ENCODE measurements at places on chromosomes 2 and 18.

- DNase-seq, result no peak
These were observed 397.6 kb upstream of the LRATD1 start for GRCh38 chr2:14234911-14235310.

DNA sequence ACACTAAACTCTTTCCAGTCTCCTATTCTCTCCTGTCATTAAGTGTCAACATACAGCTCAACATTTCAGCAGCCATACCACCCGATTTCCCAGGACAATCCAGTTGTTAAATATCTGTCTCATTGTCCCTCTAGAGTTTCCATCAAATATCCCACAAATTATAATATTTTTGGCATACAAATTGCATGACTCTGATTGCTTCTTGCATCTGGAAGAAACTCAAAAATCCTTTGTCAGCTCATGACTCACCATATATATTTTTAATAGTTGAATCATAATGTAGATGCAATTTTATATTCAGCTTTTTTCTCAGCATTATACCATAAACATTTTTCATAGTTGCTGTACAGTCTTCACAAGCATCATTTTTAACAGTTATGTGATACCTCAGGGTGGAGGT lies 7.2 kb downstream of the SLC30A3 start:
- no peak for DNase-seq

- DNase-seq, result no peak
These were observed 290.8 kb downstream of the DYSF start for GRCh38 chr2:71743995-71744675.

GRCh38 chr2:11784747-11785610 lies 38.5 kb downstream of the LPIN1 start:
- peak; percentile 39 for DNase-seq

GRCh38 chr2:163155279-163155883 lies 316.8 kb upstream of the KCNH7 start:
- DNase-seq, result no peak

- DNase-seq, result no peak
These were observed 3.4 kb upstream of the SPATS2L start for GRCh38 chr2:200302940-200303727.

- no peak for DNase-seq
These were observed 186.9 kb downstream of the ASB1 start for GRCh38 chr2:238613610-238614009.

GRCh38 chr2:83899271-83899670 lies 559.8 kb downstream of the SUCLG1 start:
- no peak for DNase-seq

DNA sequence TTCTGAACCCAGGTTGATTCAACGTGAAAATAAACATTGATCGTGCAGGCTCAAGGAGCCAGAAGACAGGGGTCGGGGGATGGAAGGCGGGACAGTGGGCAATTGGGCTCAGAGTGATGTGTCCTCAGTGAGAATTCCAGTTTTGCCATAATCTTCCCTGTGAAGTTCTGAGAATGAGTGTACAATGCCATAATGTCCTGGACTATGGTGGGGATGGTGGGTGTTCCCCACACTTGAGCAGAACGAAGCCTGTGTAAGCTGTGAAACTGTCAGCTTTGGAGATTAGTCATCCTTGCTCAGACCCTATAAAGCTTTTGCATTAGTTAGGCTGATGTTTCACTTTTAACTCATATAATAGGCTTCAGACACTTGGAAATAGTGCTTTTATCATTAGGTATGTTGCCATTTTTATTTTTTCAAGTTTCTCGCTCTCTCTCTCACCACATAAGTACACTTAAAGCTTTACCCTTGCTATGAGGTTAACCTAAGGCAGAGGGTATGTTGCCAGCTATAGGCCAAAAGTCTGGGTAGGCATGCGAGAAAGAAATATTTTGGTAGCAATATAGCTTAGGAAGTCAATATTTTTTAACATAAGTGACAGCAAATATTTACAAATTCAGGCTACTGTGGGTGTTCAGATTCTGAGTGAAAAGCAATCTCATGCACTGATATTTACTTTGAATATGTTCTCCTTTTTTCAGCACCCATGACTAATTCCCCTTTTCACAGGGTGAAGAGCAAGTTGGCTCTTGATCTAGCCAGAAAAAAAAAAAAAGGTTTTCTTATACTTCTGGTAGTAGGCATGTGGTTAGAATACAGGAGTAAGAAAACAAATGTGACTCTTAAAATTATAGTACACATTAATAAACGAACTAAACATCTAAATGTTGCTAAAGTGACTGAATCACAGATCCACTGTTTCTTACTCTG lies 47.2 kb downstream of the CDC42EP3 start:
- DNase-seq, result peak; percentile 44

DNA sequence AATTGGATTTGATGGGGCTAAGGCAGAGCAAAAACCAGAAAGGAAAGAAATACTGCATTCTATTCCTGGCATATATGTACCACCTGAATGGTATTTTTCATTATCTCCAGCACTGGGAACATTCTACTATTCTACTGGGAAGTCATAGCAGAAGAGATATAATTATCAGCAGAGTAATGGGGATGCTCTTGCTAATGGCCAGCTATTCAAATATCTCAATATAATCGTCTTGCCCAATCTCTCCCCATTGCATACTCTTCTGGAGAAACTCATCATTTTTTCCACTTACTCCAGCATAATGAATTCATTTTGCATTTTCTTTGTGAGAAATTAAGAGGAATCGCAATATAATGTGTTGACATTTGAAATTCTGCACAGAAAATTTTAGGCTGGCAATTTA lies 1794.7 kb upstream of the PIK3C3 start:
- no peak for DNase-seq

DNA sequence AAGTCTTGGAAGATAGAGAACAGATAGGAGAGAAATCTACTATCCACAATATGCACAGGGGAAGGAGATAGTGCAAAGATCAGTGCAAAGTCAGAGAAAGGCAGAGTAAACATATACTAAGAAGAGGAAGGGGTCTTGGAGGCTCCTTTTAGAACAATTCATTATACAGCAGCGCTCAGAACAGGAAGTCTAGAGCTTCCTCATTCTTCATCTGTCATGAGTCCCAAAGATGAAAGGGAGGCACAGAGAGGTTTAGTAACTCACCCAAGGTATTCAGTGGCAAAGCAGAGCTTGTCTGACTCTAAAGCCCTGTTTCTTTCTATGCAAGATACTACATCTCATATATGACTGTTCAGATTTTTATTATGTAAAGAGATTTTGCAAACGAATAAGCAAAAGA lies 1.4 kb downstream of the SP110 start:
- DNase-seq, result no peak

- DNase-seq, result no peak
These were observed 3.9 kb downstream of the KCNK3 start for GRCh38 chr2:26696351-26696816.

GRCh38 chr2:45458909-45459563 lies 152.0 kb downstream of the SRBD1 start:
- DNase-seq, result no peak

DNA sequence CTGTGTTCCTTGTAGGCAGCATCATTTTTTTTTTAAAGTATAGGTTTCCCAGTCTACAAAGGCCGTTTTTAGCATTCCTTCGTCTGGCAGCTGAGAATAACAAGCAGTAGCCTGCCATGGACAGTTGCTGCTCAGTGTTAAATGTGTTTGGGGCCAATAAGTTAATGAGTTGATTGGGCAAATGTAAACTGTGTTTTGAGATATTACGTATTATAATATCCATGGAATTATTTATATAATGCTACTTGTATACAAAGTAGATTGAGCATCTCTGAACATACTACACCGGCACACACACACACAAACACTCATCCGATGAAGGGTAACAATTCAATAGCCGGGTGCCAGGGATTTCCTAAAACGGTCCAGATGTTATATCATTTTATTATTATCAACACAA lies 97.2 kb downstream of the IRS1 start:
- DNase-seq, result no peak

DNA sequence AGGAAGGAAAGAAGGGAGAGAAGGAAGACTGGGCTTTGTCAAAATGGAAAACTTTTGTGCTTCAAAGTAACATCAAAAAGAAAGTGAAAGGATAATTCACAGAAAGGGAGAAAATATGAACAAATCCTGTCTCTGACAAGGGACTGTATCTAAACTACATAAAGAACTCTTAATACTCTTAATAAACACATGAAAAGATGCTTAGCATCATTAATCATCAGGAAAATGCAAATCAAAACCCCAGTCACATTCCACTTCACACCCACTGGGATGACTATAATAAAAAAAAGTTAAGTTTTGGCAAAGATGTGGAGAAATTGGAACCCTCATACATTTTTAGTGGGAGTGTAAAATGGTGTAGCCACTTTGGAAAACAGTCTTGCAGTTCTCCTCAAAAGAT lies 11.8 kb upstream of the ZFP36L2 start:
- no peak for DNase-seq

DNA sequence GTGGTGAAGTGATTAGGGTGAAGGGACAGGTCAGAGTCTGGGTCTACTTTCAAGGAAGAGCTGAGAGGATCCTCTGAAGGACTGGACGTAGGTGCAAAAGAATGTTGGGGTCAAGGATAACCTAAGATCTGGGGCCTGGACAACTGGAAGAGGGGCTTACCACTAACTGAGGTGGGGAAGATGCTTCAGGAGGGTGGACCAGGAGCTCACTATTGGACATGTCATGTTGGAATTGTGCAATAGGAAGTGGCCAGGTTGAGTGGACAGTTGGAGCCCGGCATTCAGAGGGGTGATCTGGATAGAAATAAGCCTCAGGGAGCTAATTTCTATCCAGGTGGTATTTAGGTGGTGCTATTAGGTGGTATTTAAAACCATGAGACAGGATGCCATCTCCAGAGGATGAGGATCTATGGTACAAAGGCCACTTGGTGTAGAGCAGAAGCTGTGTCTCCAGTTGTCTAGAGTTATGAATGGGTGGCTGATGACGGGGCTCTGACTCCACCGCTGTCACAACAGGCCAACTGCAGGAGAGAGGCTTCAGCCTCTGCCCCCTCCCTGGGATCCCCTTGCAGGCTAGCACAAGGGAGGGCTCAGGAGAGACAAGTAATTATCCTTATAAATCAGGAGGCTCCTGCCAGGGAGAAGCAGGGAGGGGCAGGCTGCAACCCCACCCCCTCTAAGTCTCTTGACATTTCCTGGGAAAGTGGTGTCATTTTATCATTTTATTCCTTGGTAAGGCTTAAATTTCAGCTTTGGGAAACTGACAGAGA lies 158.0 kb downstream of the SMAD7 start:
- no peak for DNase-seq

All from stimulated activated naive CD8-positive, alpha-beta T cell treated with anti-CD3 and anti-CD28 coated beads, Interleukin-15, amount 100 ng/mL, for 72 hours (primary cell).